BJ (cell line): ENCODE measurements at places on chromosomes 2 and 18.

DNA sequence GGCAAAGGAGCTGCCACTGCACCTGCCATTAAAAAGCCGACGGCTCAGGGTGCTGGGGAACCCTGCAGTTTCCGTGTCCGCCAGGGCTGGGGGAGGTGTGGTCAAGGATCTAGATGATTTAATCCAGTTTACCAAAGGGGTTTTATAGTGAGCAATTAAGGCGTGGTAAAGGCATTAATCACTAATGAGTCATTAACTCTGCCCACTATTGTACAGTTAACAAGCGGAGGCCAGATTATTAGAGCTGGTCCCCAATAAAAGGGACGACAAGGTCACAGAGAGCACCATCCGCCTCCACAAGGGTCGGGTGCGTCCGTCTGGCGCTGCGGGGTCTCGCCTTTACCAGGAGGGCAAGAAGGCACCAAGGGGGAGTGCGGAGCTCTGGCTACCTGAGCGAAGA is 9.6 kb downstream of the RAX start:
- no peak for DNase-seq

DNA sequence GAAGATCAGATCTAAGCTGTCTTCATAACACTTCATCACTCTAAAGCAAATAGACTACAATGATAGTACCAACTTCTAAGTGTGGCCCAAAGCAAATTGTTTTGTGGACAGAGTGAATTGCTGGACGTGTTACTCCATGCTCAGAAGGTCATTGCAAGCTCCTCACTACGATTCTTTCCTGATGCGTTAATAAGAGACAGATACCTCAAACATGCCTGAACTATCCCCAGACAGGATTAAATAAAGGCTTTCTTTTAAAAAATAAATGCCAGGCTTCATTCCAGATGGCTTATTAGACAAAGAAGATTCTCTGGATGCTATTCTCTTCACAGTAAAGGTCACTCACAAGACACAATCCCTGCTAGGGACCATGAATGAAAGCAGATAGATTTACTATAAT is 621.2 kb downstream of the DCDC2C start:
- no peak for DNase-seq

DNA sequence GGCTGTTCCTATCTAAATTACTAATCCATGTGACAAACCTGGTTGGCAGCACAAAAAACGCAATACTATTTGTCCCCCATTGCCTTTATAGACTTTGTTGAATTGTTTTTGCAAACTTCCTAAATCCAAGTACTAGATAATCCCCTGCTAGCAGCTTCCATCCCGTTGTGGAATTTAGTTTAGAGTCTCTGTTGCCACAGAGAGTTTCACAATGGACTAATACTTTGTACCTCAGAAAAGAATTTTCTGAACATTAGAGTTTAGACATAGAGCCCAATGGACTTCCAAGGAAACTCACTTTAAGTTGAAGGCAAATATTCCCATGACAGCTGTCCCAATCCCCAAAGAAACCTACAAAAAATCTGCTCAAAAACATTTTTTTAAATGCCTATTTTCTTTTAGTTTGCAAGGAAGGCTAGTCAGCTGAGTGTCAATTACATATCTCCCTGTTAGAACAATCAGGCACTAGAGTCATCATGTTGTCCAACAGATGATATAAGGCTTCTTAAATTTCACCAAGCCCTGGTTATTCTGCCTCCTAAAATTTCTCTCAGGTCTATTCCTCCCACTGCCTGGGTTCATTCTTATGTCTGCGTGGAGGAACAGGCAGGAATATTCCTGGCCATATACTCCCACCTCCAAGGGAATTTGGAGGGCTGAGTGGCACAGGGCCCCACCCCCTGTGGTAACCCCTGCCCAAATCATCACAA is 27.2 kb downstream of the RNF152 start:
- DNase-seq = no peak

DNA sequence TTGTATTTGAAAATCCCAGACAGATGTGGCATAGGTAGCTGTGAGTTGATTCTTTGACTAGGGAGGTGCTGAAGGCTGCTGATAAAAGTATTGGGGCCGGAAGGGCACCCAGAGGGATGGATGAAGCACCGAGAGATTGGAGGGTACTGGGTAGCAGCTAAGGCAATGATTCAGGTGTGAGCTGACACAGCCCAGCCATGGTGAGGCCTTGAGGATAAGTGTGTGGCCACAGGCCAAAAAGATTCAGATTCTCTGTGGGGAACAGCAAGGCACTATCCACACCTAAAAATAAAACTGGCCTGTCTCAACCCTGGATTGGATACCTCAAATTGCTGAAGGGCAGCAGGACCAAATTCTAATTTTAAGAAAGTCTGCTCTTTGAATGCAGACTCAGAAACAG is 35.2 kb downstream of the RDH14 start:
- no peak for DNase-seq

DNA sequence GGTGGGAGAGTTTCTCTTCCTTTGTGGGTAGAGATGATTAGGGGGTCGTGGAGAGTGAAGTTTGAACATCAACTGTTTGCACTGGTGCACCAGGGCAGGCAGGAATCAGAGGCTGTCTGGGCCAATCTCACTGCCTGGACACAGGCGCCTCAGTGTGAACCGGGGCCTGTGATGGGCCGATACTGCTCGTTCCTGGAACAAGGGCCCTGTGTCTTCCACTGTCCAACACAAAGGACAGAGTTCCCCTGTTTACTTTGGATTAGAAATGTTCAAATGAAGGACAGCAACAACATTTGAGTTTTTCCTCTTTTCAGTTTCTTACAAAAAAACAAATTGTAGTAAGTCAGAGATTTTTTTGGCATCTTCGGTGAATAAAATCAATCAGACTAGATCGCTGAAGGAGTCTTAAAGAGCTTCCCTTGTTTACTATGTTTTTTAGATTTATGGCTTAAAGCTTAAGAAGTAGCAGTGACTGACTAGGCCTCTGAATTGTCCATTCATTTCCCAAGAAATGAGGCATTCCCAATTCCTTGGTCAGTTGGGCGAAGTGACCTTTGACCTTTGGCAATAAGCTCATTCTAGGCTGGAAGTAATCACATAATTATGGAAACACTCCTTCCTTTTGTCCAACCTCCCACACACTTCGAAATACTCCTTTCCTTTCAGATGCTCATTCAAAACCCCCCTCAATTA is 11.6 kb upstream of the TGFA start:
- no peak for DNase-seq

DNA sequence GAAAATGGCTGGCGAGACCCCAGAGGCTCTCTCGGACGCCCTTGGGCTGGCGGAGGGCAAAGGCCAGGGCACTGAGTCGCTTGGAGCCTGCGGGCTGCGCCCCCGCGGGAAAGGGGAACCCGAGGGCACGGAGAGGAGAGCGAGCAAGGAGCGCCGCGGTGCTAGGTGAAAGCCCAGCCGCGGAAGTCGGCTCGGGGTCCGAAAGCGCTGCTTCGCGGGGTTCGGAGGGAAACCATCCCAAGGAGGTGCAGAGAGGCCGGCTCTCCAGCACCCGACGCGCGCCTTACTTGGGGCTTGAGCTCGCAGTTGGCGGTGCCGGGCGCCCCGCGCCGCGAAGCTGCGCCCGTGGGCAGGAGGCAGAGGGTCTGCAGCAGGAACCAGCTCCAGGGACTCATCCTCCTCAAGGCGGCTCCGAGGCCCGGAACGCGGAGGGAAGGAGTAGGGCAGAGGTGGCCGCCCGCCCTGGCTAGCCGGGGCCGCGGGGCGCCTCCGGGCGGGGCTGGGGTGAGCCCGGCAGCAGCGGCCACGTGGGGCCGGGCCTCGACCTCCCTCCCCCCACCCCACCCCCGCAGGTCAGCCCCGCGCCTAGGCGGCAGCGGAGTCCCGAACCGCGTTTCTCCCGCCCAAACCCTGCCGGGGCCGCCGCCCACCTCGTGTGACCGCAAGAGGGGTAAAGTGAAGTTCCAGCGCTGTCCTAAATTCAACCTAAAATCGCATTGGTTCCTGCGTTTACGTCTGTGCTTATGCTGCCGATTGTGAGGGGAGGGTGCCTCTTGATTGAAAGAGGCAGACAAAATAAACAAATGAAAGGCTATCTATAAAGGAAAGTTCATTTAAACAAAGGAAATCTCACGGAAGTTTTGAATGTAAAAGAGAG is at the start of gene TRABD2A:
Gene TRABD2A (minus strand): TSS at position 440 of the 877 bp plus-strand sequence. CDS start 45 bp downstream, at position 395.
- no peak for DNase-seq

DNA sequence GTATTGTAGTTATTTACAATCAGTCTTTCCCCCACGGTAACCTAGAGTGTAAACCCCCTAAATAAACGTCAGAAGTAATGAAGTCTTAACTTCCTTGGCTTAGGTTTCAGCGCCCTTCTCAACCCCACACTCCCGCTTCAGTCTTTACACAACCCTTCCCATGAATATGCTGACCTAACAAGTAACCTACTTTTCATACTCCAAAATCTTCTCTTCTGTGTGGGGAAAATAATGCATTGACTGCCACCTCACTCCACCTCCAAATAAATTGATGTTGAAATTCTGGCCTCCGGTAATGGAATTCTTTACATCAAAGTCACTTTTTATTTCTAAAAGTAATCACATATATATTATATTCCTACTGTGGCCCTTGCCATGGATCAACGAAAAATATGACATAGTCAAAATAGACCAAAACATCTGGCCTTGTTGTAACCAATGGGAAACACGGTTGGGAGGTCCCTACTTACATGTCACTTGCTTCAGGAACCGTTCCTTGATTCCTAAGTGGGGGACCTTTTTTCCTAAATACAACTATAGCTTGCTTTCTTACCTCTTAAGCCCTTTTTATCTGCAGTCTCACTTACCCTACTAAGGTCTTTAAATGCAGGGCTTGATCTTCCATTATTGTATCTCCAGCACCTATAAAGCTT is 961 bp downstream of the GEN1 start:
- no peak for DNase-seq

- DNase-seq = no peak
Observed at GRCh38 chr18:25190472-25190871, 161.5 kb downstream of the ZNF521 start.

GRCh38 chr2:205857520-205858237 is 175.4 kb downstream of the NRP2 start:
- no peak for DNase-seq

DNA sequence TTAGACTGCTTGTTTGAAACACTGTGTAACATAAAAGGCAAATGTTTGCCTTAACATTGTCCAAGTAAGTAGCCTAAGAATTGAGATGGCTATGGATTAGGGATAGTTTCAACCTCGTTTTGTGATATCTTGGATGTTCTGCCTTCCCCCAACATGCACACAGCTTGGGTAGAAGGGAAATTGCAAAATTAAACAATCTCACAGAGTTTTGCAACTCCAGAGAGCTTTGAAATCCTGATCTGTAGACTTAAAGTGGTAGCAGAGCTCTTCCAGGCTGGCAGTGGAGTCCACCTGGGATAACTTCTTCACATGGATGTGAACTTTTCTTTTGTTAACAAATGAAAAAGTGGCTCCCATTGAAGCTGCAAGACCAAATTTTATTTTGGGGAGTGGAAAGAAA is 59.6 kb downstream of the CHRNA1 start:
- DNase-seq = no peak

DNA sequence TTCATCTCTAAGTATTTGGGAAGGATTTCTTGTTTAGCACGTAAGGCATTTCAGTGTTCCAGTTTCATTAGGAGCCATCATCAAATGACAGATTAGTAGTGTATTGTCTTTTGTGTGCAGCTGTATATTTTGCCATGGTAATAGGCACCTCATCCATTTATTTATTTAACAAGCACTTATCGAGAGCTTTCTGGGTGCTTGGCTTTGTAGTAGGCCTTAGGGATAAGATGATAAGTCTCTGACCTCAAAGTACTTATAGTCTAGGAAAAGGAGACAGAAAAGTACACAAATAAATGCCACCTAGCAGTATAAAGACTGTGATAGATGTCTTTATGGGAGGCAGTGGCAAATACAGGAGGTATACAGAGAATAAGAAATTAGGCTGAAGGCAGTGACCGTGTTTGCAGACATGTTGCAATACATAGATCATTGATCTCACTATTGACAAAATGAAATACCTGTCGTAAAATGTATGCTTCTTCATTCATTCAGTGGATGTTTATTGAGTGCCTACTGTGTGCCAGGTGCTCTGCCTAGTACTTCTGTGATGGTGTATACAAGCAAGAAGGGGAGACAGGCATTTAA is 265.9 kb downstream of the SETBP1 start:
- DNase-seq = no peak

- DNase-seq = no peak
Observed at GRCh38 chr18:77762014-77762413, 512.4 kb downstream of the GALR1 start.

DNA sequence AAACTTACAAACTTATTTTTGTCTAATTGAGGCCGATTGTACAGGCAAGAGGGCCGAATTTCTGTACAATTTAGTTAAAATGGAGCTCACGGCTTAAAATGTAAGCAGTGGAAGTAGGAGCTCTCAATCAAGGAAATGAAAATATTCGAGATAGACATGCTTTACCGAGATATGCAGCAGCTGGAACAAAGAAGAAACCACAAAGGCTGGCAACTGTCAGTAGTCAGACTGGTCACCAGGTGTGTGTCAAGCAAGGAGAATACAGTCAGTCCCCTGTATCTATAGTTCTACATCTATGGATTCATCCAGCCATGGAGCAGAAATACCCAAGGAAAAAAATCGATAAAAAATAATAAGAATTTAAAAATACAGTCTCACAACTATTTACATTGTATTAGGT is 122.6 kb downstream of the WDSUB1 start:
- no peak for DNase-seq

- no peak for DNase-seq
Observed at GRCh38 chr2:46924038-46924437, 8.4 kb upstream of the MCFD2 start.

DNA sequence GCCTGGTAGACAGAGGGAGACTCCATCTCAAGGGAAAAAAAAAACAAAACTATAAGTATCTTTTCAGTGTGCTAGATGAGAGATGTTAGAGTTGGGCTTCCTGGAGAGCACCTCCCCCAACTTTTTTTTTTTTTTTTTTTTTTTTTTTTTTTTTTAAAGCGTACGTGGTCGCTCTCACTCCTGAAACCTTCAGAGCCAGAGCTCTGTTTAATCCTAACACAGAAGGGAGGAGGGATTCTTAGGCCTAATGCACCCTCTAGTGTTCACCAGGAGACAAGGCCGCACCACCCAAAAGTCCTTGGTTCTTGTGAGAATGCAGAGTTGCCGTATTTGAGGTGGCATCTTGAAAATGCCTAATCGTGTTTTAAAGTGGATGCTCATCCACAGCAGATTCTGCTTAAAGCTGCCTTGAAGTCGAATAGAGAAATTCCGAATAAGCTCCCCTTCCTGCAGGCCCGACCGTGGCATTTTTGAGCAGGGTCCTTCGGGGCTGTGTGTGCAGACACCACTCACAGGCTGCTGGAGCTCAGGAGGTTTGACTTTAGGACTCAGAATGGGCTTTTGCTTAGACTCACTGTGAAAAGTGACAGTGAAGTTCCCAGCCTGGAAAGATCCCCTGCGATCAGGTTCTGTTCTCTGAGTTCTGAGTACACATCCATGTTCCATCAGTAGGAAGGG is 252.6 kb downstream of the AGAP1 start:
- no peak for DNase-seq

- no peak for DNase-seq
Observed at GRCh38 chr2:204705243-204705932, 160.1 kb downstream of the PARD3B start.

- no peak for DNase-seq
Observed at GRCh38 chr2:233033672-233034071, 1.2 kb downstream of the NEU2 start.
